ENCODE measurements at places on chromosomes 12 and 14. TPM values are rescaled to one million over a fixed set of nuclear protein-coding genes. Genes with fewer than 3 reads are reported as not detected.

Gene DAO
- not detected for polyA plus RNA-seq

Gene COPS7A
- polyA plus RNA-seq: 54.1 TPM

Gene CAPRIN2
- 13.9 TPM for polyA plus RNA-seq

Gene KDM5A
- polyA plus RNA-seq: 9.3 TPM

Gene PTCSC3
- not detected for polyA plus RNA-seq

Gene LRRK2
- 0.72 TPM for polyA plus RNA-seq

Gene OR6C74
- polyA plus RNA-seq: not detected

Gene CCDC197
- polyA plus RNA-seq: 0.23 TPM

Gene CCDC88C
- polyA plus RNA-seq: 3.4 TPM

Gene PLEKHH1
- polyA plus RNA-seq: 3.4 TPM

Gene RFX4
- not detected for polyA plus RNA-seq

Gene LRP1-AS
- not detected for polyA plus RNA-seq
